ENCODE measurements at places on chromosomes 7 and 10. TPM values are rescaled to one million over a fixed set of nuclear protein-coding genes. Genes with fewer than 3 reads are reported as not detected.

GRCh38 chr7:139959285-139959628 lies 103.5 kb downstream of the PARP12 start:
- H3K27ac ChIP-seq = no peak overlapping the region
- no peak overlapping the region for H3K4me3 ChIP-seq
- H3K36me3 ChIP-seq = no peaks in the 10 kb centered on the region
- H3K4me1 ChIP-seq = no peaks in the 10 kb centered on the region
- DNase-seq = no peak

DNA sequence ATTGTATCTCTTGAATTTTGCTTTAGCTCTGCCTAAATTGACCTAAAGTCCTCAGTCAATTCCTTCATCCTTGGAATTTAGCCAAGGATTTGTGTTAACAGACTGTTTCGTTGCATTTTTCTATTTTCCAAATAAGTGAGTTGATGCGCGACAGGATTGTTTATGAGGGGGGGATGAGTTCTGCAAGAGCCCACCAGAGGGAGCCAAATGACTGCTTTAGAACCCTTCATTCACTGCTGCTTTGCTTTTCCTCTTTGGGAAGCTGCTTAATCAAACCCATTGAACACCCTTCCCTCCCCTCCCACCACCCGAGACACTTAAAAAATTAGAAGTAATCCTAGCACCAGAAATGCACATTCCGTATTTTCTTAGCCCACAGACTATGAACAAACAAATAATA lies 33.7 kb upstream of the PTF1A start:
- H3K4me3 ChIP-seq = no peak overlapping the region
- H3K4me1 ChIP-seq = 0 out of 2 replicates have a peak, but pooled peaks cover 6% of the 10 kb centered on the region
- no peak overlapping the region for H3K27ac ChIP-seq
- peaks cover 17% of the 10 kb centered on the region for H3K27me3 ChIP-seq
- no peaks in the 10 kb centered on the region for H3K36me3 ChIP-seq

RBP3 gene
- total RNA-seq = not detected

DNA sequence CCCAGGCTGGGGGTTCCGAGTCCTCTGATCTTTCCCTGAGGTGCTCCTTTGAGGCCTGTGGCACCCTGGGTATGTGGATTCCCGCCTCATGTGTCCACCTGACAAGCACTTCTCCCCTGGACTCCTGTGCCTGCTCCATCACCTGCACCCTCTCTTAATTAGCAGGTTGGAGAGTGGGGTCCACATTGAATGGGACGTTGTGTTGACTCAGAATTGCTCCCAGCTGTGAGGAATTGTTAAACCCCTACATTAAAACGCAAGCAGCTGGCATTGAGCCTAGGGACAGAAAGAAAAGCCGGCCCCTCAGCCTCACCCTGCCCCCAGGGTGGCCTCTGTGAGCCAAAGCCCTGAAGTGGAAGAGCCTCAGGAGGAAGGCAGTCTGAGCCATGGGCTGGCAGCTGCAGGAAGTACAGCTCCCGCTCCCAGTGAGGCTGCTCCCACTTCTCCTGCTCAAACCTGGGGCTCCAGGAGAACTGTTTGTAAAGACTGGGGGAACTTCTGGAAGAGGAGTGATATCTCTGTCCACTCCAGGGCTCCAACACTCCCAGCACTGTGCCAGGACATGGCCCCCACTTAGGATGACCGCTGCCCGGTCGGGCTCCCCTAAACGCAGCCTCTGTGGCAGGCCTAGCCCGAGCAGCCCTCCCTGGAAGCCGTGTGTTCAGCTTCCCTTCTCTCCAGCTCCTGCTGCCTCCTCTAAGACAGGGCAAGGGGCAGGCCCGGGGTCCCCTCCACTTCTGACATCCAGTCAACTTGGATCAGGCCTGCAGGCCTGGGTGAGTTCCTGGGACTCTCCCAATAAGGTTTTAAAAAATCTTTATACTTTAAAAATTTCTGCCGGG lies 1.8 kb upstream of the OPN4 start:
- no peaks in the 10 kb centered on the region for H3K36me3 ChIP-seq
- no peak for DNase-seq
- H3K27ac ChIP-seq = no peak overlapping the region
- no peak overlapping the region for H3K4me3 ChIP-seq

DNA sequence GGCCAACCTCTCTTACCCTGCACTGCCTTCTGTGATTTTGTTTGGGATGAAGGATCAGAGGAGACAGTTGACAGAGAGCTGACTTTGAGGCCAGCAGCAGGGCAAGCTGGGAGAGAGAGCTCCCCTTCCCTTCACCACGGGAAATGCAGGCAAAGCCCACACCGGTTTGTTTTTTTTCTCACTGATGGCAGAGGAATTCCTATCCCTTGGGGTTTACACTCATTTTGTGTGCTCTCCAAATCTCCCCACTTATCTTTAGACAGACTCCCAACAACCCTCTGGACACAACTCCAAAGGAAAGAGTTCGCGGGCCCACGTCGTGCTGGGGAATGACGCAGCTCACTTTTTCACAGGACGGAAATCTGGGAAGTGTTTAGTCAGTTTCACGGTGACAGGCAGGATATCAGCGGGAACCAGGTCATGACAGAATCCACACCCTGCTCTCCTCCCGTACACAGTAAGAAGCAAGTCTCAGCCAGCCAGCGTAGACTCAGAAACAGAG lies 68.3 kb upstream of the FAM171A1 start:
- peak overlapping the region; percentile 29 for H3K27ac ChIP-seq
- H3K36me3 ChIP-seq = no peaks in the 10 kb centered on the region
- H3K27me3 ChIP-seq = no peaks in the 10 kb centered on the region
- H3K4me3 ChIP-seq = peak overlapping the region; percentile 62

DNA sequence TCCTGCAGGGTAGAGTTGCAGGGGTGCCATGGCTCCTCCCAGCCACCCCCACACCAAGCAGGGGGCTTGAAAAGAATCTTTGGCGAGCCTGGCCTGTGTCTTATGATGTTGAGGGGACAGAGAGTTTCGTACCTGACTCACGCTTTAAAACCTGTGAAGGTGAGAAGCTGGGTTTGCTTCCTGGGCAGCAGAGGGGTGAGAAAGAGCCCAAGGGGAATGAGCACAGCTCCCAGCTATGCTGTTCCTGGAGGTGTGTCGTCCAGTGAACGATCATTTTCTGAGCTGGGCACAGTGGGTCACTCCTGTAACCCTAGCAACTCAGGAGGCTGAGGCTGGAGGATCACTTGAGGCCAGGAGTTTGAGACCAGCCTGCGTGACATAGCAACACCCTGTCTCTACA lies 13.5 kb upstream of the ADRB1 start:
- H3K4me3 ChIP-seq = no peak overlapping the region
- peaks cover 22% of the 10 kb centered on the region for H3K4me1 ChIP-seq

GRCh38 chr10:97711640-97712572 lies 1.6 kb upstream of the MARVELD1 start:
- DNase-seq = peak; percentile 24
- H3K27ac ChIP-seq = no peak overlapping the region
- no peaks in the 10 kb centered on the region for H3K36me3 ChIP-seq
- peaks cover 22% of the 10 kb centered on the region for H3K4me1 ChIP-seq

DNA sequence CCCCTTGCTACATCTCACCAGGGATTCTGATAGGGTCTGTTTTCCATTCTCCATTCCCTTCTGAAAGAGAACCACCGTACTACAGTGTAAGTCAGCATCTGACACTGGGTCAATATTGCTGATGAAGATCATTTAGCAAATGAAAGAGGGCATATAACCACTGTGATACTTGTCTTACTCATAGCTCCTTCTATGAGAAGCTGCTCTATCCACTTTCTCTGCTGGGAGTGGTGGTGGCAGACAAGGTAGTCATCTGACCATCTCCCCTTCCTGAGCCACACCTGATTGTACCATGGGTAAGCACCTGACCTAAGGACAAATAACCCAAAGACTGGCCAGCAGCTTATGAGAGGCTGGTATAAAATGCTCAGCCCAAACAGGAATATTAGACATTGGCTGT lies 220.4 kb downstream of the DOCK4 start:
- H3K4me3 ChIP-seq = no peak overlapping the region
- H3K27ac ChIP-seq = no peak overlapping the region
- no peak for DNase-seq
- no peaks in the 10 kb centered on the region for H3K36me3 ChIP-seq

DNA sequence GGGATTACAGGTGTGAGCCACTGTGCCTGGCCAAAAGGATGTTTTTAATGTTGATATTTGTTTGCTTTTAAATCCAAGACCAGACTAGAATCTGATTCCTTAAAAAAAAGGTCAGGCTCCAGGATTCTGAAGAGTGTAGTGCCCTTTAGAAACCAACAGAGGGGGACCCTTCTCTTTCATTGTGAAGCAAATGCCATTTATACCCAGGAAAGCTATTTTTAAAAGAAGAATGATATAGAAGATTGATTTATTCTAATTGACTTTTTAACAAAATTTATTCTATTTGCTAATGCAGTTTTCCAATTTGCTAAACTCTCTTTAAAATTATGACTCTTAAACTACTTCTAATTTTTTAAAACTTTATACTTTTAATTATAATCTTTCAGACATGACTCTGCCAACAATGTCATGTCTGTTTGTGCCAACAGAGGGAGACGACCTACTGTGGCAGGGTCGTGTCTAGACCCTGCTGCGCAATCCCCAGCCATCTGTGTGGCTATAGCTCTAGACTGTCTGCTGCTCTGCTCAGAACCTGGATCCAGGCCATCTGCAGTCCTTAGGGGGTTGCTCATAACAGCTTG lies 201.0 kb upstream of the IMMP2L start:
- no peaks in the 10 kb centered on the region for H3K4me1 ChIP-seq
- H3K36me3 ChIP-seq = no peaks in the 10 kb centered on the region

DNA sequence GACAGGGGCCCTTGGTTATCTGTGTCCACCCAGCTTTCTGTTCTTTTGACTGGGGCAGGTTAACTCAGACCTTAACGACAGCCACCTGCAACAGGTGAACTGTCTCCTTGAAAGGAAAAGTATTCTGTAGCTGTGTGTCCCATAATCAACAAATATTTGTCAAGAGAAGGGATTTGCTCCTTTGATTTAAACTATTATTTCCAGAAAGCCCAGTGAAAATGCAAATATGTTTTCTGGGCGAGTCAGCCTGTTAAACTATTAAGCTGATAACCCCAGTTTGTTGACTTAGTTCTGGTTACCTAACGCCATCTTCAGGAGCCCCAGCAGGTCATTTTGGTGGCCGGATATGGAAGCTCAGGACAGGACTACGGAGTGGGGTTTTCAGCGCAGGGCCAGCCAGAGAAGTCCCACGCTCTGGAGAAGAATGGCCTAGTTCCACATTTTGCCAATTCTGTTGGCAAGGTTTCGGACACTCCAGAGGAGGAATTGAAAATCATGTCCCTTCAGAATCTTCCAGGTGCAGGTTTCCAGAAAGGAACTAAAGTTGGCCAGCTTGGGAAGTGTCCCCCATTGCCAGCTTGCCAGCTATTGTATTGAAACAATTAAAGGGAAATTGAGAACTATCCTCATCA lies 54.5 kb downstream of the ADRA2A start:
- DNase-seq = no peak
- peaks cover 16% of the 10 kb centered on the region for H3K4me1 ChIP-seq
- H3K27me3 ChIP-seq = no peaks in the 10 kb centered on the region
- no peak overlapping the region for H3K27ac ChIP-seq
- no peak overlapping the region for H3K4me3 ChIP-seq

- DNase-seq = peak; percentile 95
- peak overlapping the region; percentile 96 for H3K27ac ChIP-seq
- H3K4me3 ChIP-seq = peak overlapping the region; percentile 59
- no peaks in the 10 kb centered on the region for H3K27me3 ChIP-seq
- H3K36me3 ChIP-seq = no peaks in the 10 kb centered on the region
Observed at GRCh38 chr10:68135922-68136792, 26.9 kb downstream of the MYPN start.

- no peaks in the 10 kb centered on the region for H3K27me3 ChIP-seq
- H3K4me3 ChIP-seq = no peak overlapping the region
- no peak for DNase-seq
- no peak overlapping the region for H3K27ac ChIP-seq
- 0 out of 2 replicates have a peak, but pooled peaks cover 9% of the 10 kb centered on the region for H3K4me1 ChIP-seq
Observed at GRCh38 chr7:138962561-138963270, 18.5 kb downstream of the KIAA1549 start.

GRCh38 chr10:16472828-16473227 lies 36.0 kb downstream of the PTER start:
- no peak for DNase-seq
- no peaks in the 10 kb centered on the region for H3K36me3 ChIP-seq
- H3K27ac ChIP-seq = no peak overlapping the region
- no peaks in the 10 kb centered on the region for H3K27me3 ChIP-seq
- no peak overlapping the region for H3K4me3 ChIP-seq
- H3K4me1 ChIP-seq = no peaks in the 10 kb centered on the region

ST8SIA6 gene
- total RNA-seq = not detected

- no peaks in the 10 kb centered on the region for H3K4me1 ChIP-seq
- H3K27ac ChIP-seq = no peak overlapping the region
- H3K36me3 ChIP-seq = peaks cover 4% of the 10 kb centered on the region
- no peak overlapping the region for H3K4me3 ChIP-seq
Observed at GRCh38 chr7:112854169-112854568, 64.0 kb upstream of the TMEM168 start.

DNA sequence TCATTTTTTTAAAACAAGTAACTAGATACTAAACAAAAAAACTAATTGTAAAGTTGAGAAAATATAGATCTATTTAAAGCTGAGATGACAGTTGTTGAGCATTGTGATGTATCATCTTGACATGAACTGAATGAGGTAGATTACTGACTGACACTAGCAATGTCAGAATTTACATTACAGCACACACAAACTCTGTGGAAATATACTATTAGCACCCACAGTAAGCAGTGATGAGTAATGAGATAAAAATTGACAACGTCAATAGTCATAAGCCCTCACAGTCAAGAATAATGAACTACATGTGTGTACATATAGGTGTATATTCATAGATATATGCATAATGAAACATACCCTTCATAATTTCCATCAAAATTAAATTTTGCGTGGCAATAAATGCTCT lies 368.4 kb downstream of the TFEC start:
- H3K27me3 ChIP-seq = no peaks in the 10 kb centered on the region
- H3K4me1 ChIP-seq = peaks cover 37% of the 10 kb centered on the region
- H3K4me3 ChIP-seq = no peak overlapping the region

- H3K27ac ChIP-seq = no peak overlapping the region
- H3K27me3 ChIP-seq = no peaks in the 10 kb centered on the region
- no peak for DNase-seq
- peaks cover 40% of the 10 kb centered on the region for H3K4me1 ChIP-seq
Observed at GRCh38 chr10:110868981-110869380, 2.7 kb upstream of the PDCD4 start.

DNA sequence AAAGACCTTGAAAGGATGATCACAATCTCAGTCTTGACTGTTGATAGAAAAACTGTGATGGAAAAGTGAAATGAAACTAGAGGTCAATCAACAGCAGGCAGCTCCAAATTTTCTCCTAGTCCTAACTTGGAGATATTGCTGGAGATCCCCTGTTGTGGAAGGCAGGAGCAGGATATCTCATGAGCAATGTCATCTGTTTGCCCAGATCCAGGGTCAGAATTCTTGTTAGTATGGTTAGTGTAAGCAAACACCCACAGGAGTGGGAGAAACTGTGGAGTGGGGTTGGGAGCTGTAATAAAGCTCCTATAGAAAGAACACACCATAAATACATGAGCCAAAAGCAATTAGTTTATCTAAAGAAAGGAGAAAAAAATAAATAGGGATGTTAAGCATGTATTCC lies 169.0 kb downstream of the AKR1D1 start:
- no peaks in the 10 kb centered on the region for H3K4me1 ChIP-seq
- H3K4me3 ChIP-seq = no peak overlapping the region
- H3K27ac ChIP-seq = no peak overlapping the region
- H3K36me3 ChIP-seq = no peaks in the 10 kb centered on the region
- no peak for DNase-seq

- H3K36me3 ChIP-seq = no peaks in the 10 kb centered on the region
- H3K27ac ChIP-seq = no peak overlapping the region
Observed at GRCh38 chr7:93559639-93560491, 14.7 kb downstream of the CALCR start.

RASSF4 gene
- total RNA-seq = 1.0 TPM

- no peak for DNase-seq
- H3K27ac ChIP-seq = no peak overlapping the region
- H3K36me3 ChIP-seq = no peaks in the 10 kb centered on the region
- H3K27me3 ChIP-seq = no peaks in the 10 kb centered on the region
Observed at GRCh38 chr10:90326498-90327267, 531.2 kb downstream of the HTR7 start.

Measured in GM23248 (cell line).